ENCODE measurements at places on chromosomes 16 and 17.

DNA sequence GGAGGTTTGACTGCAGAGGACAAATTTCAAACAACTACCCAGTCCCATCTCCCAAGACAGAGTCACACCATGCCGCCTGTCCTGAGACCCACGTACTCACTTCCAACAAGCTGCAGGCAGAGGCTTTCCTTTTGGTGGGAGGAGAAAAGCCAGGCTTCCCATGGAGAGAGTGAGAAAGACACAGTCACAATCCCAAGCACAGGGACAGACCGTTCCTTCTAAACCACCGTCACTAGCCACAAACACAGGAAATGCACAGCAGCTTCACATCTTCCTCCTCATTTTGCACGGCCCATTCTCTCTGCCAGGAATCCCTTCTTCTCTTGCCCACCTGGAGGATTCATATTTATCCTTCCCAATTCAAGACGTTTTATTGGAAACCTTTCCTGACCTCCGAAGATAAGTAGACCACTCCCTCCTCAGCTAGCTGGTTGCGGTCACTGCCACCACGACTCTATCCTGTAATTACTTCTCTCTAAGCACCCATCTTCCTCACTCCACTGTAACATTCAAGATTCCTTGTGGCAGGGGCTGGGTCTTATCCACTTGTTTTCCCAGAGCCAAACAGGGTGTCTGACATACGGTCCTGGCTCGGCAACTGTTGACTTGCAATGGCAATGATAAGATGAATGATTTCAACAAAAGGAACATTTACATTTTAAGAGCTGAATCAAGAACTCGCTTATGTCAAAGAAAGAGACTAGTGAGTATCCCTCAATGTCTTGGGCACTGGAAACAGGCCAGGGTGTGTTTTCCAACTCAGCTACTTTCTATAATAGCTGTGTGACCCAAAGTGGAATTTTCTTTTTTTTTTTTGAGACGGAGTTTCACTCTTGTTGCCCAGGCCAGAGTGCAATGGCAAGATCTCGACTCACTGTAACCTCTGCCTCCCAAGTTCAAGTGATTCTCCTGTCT, 87.6 kb downstream of the XYLT1 start:
- DNase-seq: no peak

- DNase-seq: no peak
These were observed 522 bp downstream of the NAGS start for GRCh38 chr17:44004761-44005526.

DNA sequence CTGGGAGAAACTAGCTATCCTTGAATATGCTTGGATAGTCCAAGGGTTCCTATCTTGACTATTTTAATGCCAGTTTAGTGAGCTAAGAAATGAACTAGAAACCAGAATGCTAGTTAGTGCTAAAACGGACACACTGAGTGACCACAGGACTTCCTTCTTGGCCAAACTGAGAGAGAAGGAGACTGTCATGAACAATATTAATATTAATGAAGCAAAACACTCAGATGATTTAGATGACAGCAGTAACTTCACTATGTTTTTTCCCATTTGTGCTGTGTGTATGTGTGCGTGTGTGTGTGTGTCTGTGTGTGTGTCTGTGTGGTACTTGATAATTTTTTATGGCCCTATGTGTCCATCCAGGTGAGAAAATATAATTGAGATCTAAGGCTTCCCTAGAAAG, 2.2 kb upstream of the ATXN1L start:
- no peak for DNase-seq

DNA sequence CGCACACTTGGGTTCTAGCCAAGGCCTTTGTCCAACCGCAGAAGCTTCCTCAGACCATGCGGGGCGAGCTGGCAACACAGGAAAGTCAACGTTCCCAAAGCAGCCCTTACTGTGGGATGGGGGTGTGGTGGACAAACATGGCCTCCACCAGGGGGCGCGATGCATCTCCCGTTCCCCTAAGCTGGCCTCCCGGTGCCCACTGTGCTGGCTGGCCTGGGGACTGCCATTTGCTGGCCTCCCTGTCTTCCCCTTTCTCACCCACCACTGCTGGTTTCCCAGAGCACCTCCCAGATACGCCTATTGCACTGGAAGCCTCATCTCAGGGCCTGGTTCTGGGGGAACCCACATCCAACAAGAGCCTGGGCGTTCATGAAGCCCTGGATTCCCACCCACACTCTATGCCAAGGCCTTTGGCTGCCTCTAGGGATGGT, 145.3 kb downstream of the IRF8 start:
- DNase-seq: peak; percentile 25

GRCh38 chr17:56157845-56158244, 4.6 kb downstream of the ANKFN1 start:
- no peak for DNase-seq

DNA sequence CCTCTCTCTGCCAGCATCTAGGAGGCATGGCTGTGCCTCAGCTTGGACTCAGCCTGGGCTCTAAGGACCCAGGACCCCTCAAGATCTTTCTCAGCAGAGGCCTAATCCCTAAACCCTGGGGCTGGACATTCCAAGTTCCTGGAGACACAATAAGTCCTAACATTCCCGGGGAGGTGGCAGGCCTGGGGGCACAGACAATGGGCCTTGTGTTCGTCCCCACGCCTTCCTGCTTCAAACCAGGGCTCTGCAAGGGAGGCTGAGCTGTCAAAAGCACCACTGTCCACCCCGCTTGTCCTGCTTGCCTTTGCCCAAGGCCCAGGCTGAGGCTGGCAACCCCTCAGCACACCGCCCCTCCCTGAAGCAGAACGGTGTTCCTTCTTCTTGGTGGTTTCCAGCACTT, 13.7 kb downstream of the SDK2 start:
- DNase-seq: no peak
